ENCODE measurements at places on chromosomes 5 and 9. TPM values are rescaled to one million over a fixed set of nuclear protein-coding genes. Genes with fewer than 3 reads are reported as not detected.

DNA sequence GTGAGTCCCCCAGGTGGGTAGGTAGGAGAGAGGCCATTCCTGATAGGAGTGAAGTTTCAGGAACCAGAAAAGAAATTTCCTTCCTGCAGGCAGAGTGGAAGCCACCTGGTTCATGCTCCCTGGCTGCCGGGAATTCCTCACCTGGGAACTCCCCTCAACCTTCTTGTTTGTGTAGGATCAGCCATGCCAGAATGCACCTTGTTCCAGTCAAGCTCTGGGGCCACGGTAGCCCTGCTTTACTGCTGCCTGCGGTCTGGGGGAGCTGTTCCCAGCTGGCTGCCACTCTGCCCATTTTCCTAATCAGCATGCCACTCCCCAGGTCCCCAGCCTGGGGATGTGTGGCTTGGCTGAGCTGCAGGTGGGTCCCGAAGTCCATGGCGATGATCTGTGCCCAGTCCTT, 18.7 kb upstream of the B4GALT1 start:
- DNase-seq, result no peak

GRCh38 chr9:72936266-72936665, 16.6 kb downstream of the ALDH1A1 start:
- DNase-seq, result no peak

- DNase-seq, result peak; percentile 85
Observed at GRCh38 chr5:68225188-68225910, 9.8 kb downstream of the PIK3R1 start.

Gene CDH9
- total RNA-seq, result not detected

Gene MSMP
- total RNA-seq, result not detected

DNA sequence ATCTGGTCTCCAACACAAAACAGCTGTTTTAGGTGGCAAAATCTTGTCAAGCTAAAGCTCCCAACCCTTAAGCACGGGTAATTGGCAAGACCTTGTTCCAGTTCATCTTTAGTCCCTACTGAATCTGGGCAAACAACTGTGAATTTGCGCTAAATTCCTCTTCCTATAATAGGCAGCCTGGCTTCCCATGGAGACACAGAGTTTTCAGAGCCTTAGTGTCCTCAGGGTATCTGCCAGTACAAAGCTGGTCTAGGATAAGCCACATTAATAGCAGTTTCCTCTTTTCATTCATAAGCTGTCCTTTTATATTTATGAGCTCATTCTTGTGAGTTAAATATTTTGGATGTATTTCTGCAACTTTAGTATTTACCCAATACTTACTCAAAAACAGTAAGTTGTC, 59.5 kb downstream of the FGF10 start:
- no peak for DNase-seq

DNA sequence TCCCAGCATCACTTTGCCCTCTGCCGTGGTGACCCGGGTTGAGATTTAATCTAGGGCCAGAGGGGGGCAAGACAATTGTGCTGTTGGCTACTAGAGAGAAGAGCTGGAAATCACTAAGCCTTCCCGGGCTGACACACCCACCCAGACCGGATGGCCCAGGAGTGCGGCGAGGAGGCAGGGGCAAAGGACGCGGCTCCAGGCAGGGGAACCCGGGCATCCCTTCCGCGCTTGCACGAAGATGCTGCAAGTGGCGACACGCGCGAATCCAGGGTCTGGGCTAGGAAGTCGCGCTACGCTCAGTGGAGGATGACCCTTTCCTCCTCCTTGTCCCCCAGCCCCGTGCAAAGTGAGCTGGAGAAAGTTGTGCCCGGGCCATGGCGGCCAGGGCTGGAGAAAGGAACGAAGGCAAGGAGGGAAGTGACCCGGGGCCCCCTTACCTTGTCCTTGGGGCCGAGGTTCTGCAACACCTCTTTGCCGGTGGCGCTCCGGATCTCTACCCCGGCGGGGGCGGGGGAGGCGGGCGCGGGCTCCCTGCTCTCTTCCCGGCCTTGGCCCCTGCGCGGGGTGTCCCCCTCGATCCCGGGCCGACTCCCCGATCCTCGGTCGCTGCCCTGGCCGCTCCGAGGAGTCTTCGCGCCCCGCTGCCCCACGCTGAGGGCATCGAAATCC, 693 bp downstream of the DPYSL3 start:
- peak; percentile 44 for DNase-seq

Gene CNTFR
- total RNA-seq, result not detected

GRCh38 chr9:676780-677438, 164.6 kb upstream of the DMRT1 start:
- DNase-seq, result no peak

GRCh38 chr9:114174876-114175771, 19.8 kb downstream of the COL27A1 start:
- peak; percentile 82 for DNase-seq

DNA sequence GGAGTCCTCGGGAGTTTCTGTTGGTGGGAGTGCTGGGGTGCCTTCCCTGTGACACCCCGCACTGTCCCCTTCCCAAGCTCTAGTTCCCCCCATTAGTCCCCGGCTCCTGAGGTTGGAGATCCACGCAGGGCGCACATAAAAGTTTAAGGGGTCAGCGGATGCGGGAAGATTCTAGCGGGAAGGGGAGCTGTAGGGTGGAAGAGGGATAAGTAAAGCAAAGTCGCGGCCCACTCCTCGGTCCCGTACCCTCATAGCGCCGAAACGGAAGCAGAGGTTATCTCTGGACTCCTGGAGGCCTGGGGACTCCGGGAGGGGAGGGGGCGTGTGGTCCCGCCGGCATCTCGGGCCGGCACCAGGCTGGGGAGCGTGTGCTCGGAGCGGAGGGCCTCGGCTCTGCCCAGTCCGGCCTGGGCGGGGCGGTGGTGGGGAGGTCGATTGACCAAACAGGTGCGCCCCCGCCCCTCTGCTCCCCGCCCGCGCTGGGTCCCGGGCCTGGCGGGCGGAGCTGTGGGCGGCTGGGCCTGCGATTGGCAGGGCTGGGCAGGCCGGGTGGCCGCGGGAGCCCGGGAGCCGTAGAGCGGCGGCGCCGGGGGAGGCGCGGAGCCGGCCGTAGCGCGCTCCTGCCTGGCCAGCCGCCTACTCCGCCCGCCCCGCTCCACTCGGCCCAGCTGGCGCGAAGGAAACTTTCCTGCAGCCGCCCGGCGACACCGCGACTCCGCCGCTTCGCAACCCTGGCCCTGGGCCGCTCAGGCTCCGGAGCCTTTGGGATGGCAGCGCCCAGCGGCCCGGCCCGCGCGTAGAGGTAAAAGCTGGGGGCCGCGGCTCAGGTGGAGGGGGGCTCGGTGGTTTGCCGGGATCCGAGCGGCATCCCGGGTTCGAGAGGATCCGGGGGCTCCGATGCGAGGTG, 52.2 kb upstream of the DAB2IP start:
- DNase-seq, result no peak

DNA sequence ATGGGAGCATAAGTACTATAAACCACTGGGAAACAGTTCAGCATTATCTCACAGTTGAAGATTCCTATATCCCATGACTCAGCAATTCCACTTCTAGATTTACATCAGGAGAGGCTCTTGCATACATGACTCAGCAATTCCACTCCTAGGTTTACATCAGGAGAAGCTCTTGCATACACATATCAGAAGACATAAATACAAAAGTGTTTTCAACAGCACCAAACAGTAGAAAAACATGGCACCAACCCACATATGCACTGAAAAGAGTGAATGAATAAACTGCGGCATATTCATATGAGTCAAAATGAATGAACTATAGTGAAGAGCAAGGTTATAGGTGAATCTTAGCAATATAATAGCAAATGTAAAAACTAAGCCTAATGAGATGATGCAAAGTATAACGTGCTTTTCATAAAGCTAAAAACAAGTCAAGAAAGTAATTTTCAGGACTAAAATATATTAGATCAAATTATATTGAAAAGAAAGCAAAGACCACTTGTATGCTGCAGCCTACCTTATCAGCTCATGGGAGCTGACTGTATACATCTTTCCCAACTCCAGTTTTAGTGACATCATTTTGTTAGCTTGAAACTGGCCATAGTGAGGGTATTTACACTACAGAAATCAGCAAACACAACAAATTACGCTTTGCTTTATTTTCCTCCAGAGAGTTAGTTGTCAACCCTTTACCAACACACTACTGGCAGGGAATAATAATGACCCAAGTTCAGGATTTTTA, 95.8 kb downstream of the ANKRD18B start:
- DNase-seq, result peak; percentile 84

DNA sequence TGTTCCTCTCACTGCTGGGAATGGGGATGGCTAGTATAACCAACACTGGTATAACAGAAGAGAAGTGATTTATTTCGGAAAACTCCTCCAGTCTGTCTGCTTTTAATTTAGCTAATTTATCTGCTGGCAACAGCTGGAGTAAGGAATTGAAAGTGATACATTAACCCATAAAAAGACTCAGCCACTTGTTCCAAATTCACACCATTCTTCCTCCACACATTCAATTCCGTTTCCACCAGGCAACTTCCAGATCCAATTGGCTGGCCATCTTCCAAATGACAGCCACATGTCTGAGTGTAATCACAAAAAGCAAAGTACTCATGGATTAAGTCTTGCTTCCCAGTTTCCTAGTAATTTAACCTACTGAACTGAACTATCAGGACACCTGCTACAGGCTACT, 77.1 kb upstream of the RETREG1 start:
- DNase-seq, result no peak

Gene GRXCR2
- total RNA-seq, result not detected

DNA sequence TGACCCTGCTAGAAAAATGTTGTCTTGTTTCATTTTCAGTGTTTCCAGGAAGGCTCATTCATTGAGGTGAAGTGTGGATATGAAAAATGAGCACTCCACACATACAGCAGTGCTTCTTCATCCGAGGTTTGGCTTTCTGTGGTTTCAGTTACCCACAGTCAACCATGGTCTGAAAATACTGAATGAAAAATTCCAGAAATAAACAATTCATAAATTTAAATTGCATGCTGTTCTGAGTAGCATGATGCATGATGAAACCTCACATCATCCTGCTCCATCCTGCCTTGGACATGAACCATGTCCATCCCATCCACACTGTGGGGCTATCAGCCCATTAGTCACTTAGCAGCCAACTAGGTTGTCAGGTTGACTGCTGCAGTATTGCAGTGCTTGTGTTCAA, 10.4 kb upstream of the SLC45A2 start:
- DNase-seq, result peak; percentile 42

DNA sequence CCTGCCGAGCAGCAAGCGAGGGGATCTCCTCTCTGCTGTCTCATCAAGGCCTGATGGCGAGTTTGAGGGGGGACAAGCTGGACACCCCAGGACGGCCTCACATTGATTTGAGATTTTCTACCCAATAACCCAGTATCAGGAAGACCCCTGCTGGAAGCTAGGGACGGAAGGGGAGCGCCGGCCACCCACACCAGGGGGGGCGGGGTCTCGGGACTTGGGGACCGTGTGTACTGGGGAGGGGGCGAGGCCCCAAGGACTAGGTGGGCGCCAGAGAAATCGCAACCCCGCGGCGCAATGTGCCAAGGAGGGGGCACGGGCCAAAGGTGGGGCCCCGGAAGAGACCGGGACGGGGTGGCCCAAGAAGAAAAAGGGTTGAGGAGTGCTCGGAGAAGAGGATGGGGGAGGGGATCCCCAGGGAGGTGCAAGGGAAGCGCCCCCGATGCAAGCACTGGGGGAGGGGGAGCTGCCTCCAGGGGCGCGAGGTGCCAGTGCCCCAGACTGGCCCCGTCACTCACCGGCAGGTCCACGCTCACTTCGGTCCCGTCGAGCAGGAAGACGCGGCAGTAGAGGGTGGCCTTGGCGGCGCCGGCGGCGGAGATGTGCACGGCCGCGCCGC, 1.1 kb downstream of the EPB41L4B start:
- no peak for DNase-seq

Gene GPR150
- 0.43 TPM for total RNA-seq

DNA sequence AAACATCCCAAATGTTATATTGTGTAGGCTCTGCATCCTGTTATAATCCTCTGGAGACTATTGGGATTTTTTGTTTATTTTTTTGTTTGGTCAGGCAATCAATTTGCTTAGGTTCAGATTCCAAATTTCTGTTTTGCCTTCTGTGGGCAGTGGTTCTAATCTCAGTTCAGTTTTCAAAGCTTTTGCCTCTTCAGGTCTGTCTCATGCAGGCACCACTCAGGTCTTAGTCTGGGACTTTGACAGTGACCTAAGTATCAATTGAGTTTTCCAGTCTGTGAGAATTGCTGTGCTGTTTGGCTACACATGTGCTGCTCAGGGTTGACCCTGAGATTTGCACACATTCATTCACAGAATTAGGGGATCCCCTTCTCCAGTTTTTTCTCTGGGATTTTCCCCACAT, 14.1 kb downstream of the SNX2 start:
- DNase-seq, result no peak

Gene NOL6
- total RNA-seq, result 32.4 TPM

Gene IL9
- total RNA-seq, result not detected

Gene LEAP2
- 0.32 TPM for total RNA-seq

Gene RPL35
- 1,986 TPM for total RNA-seq

GRCh38 chr5:159509002-159509660, 178.8 kb upstream of the IL12B start:
- no peak for DNase-seq

DNA sequence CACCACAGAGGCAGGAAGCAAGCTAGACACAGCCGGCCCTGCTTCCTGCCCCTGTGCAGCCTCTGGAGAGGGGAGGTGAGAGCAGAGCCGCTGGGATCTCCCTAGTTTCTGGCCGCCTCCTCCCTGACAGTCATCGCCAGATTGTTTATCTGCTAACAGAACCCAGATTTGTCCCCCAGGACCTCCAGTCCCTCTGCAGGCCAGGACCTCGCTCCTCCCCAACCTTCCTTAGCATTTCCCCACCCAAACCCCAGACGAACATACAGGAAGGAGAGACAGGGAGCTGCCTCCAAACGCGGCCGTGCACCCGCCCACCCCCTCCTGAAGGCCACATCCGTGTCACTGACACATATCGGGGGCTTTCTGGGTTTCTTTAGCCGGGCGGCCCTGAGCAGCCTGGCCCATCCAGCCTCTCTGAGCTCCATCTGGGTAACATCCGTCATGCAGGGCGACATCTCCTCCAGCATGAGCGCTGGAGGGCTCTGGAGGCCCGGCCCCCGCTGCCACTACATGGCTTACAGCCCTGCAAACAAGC, 47.5 kb downstream of the DBH start:
- peak; percentile 55 for DNase-seq

GRCh38 chr9:131448818-131449217, 53.9 kb upstream of the POMT1 start:
- no peak for DNase-seq

- no peak for DNase-seq
Observed at GRCh38 chr9:105392531-105392930, 55.3 kb upstream of the FSD1L start.

Gene FYB1
- not detected for total RNA-seq

- no peak for DNase-seq
Observed at GRCh38 chr9:93080406-93080805, 15.6 kb upstream of the CARD19 start.

Data from fibroblast of villous mesenchyme (primary cell).